SJSA1 (cell line): ENCODE measurements at places on chromosomes 6 and 20. TPM values are rescaled to one million over a fixed set of nuclear protein-coding genes. Genes with fewer than 3 reads are reported as not detected.

Gene UNC93A
- total RNA-seq = not detected in 2 replicates

- no peak for DNase-seq
Measured at GRCh38 chr6:142860498-142860897, 84.5 kb downstream of the HIVEP2 start.

Gene RPS10
- 2,695 and 2,751 TPM in 2 replicates for total RNA-seq

Gene SIGLEC1
- total RNA-seq = not detected in 2 replicates

Gene CRISP2
- total RNA-seq = not detected in 2 replicates

DNA sequence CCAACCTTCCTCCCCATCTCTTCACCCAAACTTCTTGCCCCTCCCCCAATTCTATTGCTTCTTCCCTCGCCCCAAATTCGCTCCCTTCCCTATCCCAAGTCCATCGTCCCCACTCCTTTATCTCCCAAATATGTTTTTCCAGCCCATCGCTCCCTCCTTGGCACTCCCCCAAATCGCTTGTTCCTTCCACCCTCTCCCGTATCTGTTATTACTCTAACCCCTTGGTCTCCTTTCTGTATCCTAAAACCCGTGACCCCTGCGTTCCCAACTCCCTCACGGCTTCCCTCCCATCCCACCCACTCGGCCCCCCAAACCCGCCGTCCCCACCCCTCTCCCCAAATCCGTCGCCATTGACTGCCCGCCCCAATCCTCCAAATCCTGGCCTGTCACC lies 584 bp downstream of the MTCH1 start:
- DNase-seq = no peak

GRCh38 chr6:128696691-128697689 lies 176.6 kb upstream of the PTPRK start:
- DNase-seq = no peak

DNA sequence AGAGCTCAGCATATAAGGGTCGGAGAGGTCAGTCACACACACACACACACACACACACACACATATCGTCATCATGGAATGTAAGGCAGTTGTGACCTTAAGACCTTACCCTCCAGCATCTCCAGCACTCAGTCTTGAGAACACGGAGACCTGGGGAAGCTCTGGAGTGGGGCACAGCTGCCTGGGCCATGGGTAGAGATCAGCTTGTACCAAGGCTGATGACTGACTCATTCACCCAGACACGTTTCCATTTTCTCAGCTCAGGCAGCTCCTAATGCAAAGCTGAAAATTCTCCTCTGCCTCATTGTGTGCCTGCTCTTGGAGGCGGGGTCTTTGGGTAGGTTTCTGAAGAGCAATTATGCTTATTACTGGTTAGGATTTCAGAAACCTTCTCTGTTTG lies 38.3 kb upstream of the PDYN start:
- DNase-seq = no peak

Gene C2
- total RNA-seq = 0.47 and 0.53 TPM in 2 replicates

DNA sequence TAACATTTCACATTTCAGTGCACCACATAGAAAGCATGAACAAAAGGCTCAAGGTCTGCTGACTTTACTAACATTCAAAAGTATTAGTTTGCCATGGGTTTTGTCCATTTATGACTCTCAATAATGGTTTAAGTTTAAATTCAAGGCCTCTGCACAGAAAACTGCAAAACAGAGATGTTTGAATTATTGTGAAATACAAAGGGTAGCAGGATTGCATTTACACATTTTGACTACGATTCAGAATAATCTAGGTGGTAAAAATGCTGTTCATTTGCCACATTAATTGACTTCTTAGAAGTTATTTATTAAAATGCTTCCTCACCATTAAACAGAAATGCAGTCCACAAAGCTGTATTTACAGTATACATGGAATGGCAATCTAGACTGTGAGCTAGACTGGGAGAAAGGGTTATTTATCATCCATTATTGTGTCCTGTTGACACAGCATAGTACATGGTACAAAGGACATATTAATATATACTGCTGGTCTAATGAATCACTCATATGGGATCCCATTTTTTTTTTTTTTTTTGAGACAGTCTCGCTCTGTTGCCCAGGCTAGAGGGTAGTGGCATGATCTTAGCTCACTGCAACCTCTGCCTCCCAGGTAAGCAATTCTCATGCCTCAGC lies 18.0 kb downstream of the USP49 start:
- no peak for DNase-seq

Gene BMP2
- total RNA-seq = 7.7 and 9.7 TPM in 2 replicates

- DNase-seq = no peak
Measured at GRCh38 chr6:150195996-150196417, 53.2 kb downstream of the PPP1R14C start.

DNA sequence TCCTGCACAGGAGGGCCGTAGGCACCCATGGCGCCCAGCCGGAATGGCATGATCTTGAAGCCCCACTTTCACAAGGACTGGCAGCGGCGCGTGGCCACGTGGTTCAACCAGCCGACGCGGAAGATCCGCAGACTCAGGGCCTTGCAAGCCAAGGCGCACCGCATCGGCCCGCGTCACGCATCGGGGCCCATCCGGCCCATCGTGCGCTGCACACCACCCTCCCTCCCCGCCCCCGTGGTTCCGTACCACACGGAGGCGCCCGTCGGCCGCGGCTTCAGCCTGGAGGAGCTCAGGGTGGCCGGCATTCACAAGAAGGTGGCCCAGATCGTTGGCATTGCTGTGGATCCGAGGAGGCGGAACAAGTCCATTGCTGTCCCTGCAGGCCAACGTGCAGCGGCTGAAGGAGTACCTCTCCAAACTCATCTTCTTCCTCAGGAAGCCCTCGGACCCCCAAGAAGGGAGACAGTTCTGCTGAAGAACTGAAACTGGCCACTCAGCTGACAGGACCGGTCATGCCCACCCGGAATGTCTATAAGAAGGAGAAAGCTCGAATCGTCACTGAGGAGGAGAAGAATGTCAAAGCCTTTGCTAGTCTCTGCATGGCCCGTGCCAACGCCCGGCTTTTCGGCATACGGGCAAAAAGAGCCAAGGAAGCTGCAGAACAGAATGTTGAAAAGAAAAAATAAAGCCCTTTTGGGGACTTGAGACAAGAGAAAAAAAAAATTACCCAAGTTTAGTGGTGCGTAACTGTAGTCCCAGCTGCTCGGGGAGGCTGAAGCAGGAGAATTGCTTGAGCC lies 9.9 kb upstream of the NCOA5 start:
- no peak for DNase-seq

DNA sequence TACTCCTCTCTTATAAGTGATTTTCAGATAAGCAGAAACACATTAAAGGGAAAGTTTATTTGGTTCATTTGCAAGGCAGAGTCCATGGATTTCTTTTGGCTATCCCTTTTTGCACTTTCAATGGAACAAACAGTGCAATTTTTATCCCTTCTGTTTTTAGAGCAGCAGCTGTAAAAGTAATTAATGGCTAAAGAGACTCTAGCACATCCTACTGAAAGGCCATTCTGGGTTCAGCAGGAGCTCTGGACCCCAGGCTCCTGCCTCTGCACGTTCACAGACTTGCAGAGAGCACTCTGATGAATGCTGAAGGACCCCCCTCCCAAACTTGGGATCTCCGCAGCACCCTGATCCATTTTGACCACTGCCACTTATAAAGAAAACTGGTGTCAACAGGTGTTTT lies 40.3 kb upstream of the PDE7B start:
- no peak for DNase-seq
